ENCODE measurements at places on chromosomes 1 and 21.

DNA sequence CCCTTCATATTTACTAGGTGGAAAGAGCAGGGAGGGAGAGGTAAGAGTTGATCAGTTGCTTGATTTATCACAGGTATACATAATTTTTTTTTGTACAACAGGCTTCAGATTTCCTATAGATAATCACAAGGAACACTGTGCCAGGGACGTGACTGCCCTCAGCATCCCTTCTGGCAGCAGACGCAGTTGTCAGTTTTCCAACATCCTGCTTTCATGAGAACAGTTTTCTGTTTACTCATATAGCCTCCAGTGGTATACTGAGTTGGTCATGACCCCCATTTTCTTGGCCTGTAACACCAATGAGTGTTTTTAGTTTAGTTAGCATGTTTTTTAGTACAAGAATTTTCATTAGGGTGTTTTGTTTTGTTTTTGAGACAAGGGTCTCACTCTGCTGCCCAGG is 37.9 kb upstream of the PTPRF start:
- DNase-seq: no peak

DNA sequence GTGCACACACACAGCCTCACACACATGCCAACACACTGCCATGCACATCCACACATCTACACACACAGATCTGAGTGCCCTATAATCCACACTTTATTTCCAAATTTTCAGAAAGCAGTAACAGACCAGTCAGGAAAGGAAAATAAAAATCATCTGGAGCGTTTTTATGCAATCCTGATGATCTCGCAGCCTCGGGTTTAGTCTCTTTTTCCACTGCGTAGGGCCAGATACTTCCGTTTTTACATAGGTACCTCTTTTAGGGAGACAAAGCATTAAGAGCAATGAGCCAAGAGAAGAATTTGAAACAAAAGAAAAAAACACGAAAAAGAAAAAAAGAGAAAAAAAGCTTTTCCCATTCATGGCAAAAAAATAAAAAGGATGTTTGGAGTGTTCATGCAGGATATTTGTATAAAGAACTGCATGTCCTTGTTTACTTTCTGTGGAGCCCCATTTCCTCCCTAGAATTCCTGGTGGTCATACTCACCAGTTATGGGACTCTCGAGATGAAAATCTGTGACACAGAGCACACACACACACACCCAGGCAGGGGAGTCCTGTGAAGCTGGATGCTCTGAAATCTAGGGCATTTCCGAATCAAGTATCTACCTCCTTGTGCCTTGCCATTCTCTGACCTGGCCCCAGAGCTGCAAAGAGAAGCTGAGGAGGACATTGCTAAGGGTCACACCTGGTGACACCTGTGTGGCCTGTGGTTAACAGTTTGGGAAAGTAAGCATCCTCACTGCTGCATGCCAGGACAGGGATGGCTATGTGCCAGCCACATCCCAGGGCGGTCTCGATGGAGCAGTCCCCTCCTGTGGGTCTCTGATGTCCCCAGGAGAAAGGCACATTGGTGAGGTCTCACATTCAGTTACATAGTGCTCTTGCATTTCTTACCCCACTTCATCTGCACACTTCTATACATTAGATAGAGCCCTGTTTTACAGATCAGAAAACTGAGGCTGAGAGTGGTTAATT is 83.6 kb downstream of the RUNX1 start:
- no peak for DNase-seq

DNA sequence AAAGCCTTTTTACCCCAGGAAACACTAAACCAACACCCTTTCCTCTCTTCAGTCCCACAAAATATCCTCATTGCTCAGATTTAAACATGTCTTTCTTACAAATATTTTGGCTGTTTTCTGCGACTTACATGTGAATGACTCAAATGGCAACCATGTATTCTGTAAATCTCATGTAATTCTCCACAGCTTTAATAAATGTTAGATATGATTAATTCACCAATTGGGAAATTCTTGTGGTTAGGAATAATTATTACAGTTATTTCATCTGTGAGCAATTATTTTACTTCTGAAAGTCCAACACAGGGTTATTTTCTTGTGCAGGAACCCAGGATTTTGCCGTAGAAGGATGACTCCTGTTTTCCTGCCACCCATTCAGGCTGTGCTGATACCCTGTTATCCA is 431.5 kb downstream of the LMO4 start:
- no peak for DNase-seq

DNA sequence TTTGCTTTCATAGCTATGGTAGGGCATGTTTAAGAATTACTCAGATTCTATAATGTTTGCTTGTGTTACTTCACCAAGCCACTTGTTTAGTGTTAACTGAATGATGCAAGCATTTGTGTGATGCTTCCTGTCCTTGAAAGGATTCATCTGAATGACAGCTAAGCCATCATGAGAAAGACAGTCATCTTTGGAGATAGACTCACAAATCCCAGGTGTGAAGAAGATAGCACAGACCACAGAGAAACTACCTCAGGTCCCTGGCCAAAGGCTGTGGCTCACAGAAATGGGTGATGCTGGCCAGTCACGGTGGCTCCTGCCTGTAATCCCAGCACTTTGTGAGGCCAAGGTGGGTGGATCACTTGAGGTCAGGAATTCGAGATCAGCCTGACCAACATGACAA is 321.4 kb downstream of the DPYD start:
- DNase-seq: no peak

- DNase-seq: no peak
Measured at GRCh38 chr21:45256021-45256911, 31.4 kb downstream of the POFUT2 start.

DNA sequence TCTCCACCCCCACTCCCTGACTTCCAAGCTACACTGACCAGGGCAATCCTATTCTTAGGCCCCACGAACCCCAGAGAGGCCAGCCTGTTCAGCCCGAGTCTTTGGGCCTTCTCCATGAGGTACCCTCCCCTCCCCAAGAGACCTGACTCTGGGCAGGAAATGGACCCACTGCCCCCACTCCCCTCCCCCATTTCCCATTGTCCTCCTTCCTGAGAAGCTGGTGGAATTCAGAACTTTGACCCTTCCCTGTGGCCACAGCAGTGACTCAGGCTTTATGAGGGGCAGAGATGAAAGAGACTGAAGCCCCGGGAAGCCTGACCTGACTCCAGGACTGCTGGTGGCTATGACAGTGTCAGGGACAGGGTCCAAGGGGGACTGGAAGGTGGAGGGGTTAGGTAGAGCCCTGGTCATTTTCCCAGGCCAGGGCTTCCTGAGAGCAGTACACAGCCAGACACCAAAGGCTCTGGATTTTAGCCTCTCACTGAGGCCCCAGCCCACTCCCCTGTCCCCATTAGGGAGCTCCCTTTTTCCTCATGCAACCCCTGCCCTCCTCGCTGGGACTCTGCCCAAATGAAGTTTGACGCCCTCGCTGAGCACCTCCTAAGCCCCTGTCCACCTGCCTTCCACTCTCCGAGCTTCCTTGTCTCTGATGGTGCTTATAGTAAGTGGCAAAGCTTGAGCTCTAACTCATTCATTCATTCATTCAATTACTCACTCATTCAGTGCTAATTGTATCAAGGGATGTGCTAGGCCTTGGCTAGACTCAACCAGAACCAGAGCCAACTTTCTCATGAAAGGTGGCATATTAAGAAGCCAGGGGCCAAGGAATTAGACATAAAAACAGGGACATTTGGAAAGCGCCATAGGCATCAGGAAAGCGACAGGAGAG is 3.0 kb downstream of the CRYBG2 start:
- DNase-seq: no peak

GRCh38 chr1:155277902-155278688 is 832 bp downstream of the HCN3 start:
- peak; percentile 70 for DNase-seq

- no peak for DNase-seq
Measured at GRCh38 chr1:6603915-6604558, 1.4 kb upstream of the KLHL21 start.

- DNase-seq: no peak
Measured at GRCh38 chr1:46770541-46770940, 28.3 kb upstream of the CYP4B1 start.

- DNase-seq: no peak
Measured at GRCh38 chr21:45892916-45893739, 88.4 kb upstream of the COL6A1 start.

GRCh38 chr21:28127175-28127785 is 865.4 kb downstream of the LTN1 start:
- no peak for DNase-seq

- no peak for DNase-seq
Measured at GRCh38 chr1:229430761-229431283, 3.1 kb downstream of the ACTA1 start.

DNA sequence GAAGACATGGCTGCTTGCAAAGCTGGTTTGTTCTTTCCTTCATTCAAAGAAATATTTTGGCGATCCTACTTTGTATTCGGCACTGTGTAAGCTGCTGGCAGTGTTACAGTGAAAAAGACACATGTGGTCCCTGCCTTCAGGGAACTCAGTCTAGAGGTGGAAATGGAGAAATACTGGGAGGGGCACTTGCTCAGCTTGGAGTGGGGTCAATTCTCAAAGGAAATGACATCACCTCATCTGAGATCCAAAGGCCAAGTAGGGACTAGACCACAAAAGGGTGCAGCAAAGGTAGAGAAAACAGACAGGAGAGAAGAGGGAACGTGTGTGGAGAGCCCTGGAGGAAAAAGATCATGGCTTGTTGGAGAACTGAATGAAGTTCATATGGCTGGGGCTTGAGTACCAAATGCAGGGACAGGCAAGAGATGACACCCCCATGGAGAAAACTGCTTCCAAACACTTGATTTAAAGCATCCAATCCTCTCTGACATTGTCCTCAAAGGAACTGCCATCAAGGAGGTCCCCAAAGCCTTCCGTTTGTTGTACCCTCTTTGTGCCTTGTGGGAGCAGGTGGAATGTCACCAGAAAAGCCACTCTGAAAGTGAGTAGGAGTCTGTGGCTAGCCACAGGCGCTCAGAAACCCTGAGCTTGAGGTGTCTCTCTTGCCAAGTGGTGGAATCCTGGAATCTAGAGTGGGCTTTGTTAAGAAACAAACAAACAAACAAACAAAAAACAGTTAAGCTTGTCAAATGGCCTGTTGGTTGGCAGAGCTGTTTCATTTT is 48.3 kb upstream of the TDRD10 start:
- DNase-seq: no peak

GRCh38 chr1:116278541-116278866 is 94.5 kb upstream of the ATP1A1 start:
- DNase-seq: no peak

GRCh38 chr1:42797979-42798378 is 13.2 kb downstream of the TMEM269 start:
- DNase-seq: no peak

GRCh38 chr1:198064181-198064580 is 92.6 kb upstream of the NEK7 start:
- DNase-seq: no peak

GRCh38 chr1:204304067-204304466 is 55.7 kb downstream of the PLEKHA6 start:
- DNase-seq: no peak

DNA sequence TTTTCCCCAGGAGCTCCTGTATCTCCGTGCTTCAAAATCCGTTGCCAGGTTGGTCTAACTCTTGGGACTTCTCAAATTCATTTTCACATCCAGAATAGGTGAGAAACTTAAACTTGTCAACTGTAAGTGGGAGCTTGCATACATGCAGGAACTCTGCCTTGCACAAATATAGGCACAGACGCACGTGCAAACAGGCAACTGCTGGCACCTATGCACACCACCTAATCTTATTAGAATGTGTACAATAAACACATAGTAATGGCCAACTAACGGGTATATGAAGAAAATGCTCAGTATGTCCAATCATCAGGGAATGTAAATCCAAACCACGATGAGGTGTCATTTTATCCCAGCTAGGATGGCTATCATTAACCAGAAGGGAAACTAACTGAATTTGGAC is 22.6 kb upstream of the FCGR2A start:
- no peak for DNase-seq

GRCh38 chr1:15492596-15492995 is 16.7 kb downstream of the CELA2B start:
- DNase-seq: no peak

GRCh38 chr1:54084794-54085193 is 31.4 kb downstream of the TCEANC2 start:
- no peak for DNase-seq

GRCh38 chr1:113811156-113811887 is 954 bp downstream of the RSBN1 start:
- no peak for DNase-seq

- DNase-seq: no peak
Measured at GRCh38 chr1:219710529-219711194, 97.8 kb upstream of the ZC3H11B start.

DNA sequence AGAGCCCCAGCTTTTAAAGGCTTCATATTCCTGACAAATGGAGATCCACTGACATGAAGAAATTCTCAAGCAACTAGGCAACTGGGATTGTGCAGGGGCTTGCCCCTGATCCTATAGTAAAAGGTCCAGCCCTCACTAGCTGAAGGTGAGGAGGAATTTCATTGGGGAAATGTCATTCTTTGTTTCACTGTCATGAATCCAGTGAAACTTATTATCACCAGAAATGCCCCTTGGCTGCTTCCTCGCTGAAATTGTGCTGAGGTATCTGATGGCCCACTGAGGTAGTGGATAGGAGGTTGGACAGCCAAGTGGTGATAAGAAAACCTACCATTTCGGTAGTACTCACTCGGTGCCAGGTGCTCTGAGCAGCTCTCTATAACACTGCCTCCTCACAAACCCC is 36.2 kb downstream of the CCN1 start:
- no peak for DNase-seq

DNA sequence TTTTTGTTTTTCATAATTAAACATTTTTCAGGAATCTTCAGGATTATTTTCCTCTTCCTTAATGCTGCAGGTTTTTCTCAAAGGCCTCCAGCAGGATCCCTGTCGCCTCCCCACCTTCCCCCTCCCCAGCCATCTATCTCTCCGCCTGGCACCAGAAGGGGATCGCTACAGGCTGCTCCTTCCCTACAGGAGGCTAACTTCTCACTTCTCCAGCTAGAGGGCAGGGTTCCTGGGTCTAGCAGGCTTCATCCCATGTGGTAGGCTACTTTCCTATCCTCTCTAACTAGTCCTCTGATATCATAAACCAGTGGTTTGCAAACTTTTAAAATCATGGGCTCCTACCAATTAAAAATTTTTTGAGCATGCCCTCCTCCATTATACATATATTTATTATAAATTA is 104.1 kb downstream of the KCNN3 start:
- no peak for DNase-seq

GRCh38 chr1:58950897-58951296 is 167.1 kb upstream of the JUN start:
- DNase-seq: no peak
